ENCODE measurements at places on chromosomes 3 and 15.

DNA sequence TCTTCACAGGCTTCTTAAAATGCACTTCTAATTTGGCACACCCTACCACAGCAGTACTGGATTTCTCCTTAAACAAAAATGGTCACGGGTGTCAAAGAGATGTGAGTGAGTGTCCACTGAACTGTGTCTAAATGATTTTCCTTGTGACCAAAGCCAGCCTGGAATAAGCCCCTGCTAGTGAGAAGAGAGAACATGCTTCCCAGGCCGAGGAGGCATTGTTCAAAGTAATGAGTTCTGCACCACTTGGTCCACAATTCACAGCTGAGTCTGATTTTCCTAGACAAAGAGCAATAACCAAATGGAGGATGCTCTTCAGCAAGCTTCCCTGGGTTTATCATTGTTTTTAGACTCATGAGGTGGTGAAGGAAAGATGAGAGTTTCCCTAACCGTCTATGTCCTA is 3.8 kb downstream of the PLCH1 start:
- no peak for DNase-seq

DNA sequence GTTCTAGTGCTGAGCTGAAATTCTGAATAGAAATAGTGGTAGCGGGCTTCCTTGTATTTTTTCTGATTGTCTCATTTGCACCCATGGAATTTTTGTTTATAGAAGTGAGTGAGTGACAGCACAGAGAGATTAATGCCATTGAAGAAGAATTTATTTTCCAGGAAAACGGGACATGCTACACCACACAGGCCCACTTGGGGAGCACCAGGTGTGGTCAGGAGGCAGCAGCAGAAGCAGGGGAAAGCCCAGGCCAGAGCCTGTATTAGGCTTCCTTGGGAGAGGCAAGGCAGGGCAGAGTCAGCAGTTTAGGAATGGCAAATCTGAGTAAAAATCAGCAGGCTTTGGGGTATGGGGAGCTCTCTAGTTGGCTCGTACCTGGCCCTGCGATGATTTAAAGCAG is 88.4 kb upstream of the ATP11B start:
- DNase-seq = no peak

DNA sequence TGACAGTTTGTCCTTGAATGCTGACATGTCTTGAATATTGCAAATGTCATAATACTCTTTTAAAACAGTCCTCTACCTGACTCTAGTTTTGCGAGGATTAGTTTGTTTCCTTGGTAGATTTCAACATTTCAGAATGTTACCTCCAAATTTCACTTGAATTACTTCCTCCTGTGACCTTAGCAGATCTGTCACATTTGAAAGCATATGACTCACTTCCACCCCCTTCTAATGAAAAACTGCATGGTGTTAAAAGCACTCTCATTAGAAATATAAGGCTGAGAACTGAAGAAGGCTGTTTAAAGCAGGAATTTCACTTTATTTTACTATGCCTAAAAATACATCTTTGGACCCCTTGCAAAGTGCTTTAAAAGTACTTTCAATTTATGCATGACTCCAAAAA is 598.7 kb upstream of the TGFBR2 start:
- no peak for DNase-seq

GRCh38 chr15:70314688-70315087 is 217.0 kb upstream of the TLE3 start:
- no peak for DNase-seq

DNA sequence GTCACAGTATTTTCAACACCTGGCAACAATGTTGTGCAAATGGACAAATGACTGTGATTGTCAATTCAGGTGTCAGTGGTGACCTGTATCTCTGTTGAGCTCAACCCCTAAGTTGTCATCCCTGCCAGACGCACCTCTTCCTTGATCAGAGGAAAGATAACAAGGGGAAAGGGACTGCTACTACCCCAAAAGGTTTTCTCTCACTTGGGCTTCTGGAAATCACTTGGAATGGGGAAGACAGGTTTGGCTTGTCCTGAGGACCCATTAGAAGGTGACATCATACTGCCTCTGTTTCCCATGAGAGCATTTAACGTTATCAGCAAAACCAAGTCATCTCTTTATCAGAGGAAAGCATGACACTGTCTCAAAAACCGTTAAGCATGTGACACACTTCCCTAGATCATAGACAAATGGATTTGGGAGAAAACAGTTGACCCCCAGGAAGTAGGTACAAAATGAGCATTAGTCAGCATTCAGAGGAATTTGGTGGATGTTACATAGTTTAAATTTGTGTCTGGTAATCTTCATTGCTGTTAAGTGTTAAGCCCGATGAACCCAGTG is 769.5 kb downstream of the GRM7 start:
- DNase-seq = no peak

- no peak for DNase-seq
Measured at GRCh38 chr15:61849447-61849846, 210.8 kb downstream of the VPS13C start.

Measured in activated CD4-positive, alpha-beta T cell treated with anti-CD3 and anti-CD28 coated beads, Interleukin-2, amount 50 U/mL, for 16 hours (primary cell).